ENCODE measurements at places on chromosomes 13 and 19.

DNA sequence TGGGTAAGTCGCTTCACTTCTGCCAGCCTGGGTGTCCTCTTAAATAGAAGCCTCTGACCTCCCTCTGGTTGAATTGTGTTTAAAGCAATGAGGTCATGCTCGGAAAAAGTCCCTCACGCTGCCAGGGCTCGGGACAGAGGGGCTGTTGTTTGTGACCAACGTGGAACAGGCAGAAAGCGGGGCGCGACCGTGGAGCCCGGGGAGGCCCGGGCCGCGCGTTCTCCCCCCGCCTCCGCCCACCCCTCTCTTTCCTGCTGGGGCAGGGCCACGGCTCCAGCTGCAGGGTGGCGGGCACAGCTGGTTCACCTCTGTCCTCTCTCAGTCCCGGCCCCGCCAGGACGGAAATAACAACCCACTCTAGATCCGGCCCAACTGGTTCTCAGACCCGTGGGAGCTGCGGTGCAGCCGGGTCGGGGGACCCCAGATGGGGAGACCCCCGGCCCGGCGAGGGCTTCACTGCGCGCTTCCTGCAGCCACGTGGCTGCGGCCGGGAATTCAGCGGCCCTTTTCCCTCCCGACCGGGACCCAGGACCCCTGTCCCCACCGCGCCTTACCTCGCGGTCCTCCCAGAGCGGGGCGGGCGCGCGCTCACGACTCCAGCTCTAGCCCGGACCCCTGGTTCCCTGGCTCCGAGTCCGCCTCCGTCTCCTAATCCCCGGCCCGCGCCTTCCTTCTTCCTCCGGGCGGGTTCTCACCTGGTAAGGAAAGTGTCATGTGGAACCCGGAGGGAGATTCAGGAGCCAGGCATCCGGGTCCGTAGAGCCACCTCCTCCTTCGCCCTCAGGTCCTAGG lies 1.9 kb downstream of the CDC42EP5 start:
- no peak for DNase-seq

- no peak for DNase-seq
Measured at GRCh38 chr19:35719402-35720162, 1.8 kb downstream of the KMT2B start.

DNA sequence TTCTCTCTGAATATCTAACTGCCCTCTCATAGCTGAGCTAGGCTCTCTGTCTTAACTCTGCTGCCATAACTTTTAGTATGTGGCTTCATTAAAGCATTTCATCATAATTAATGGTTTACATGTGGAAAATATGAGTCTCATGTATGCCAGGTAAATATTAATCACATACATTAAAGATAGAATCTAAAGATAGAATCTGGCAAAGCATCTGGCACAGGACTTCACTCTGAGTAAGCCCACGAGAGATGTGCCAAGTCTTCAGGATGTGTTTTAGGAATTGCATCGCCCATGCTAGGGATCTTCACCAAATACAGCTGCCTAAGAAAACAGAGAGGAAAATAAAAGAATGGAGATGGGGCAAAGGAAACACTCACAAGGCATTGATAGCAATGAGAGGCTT lies 285.8 kb downstream of the DIAPH3 start:
- no peak for DNase-seq

DNA sequence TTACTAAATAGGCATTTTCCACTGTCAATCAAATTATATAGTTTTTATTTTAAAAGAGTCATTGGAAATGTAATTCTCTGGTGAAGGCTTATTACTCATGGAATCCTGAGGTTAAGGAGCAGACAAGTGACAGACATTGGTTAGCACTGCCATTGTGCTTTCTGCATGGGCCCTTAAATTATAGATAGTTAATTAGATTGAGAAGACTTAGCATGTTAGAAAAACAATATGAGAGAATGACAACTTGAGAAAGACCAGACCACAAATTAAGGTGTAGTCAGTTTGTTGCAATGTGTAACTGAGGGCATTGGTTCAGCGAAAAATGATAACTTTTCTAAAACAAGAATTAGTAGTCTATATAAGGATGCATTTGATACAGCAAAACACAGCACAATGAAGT lies 195.5 kb downstream of the SLITRK6 start:
- DNase-seq, result no peak

GRCh38 chr13:52809310-52809769 lies 39.1 kb downstream of the PCDH8 start:
- DNase-seq, result peak; percentile 92

DNA sequence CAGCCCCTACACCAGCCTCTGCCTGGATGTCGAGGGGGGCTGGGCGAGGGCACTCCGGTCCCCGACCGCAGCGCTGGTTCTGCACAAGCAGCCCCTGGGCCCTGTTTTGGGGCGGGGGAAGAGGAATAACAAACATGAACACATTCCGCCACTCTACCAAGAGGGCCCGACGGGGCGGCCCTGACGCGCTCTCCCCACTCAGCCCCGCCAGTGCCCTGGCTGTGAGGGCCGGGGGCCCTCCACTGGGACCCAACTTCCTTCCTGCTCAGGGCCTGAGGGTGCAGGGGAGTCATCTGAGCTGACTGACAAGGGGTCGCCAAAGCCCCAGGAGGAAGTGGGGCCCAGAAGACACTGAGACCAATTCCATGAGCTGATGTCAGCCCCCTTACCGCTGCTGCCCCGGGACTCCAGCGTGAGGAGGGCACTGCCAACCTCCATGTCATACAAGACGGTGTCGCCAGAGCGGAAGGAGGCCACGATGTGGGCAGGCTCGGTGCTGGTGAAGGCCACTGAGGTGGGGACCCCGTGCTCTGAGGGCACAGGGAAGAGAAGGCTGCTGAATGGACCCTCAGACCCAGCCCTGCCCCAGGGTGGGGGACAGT lies 5.6 kb upstream of the PRKD2 start:
- peak; percentile 68 for DNase-seq

GRCh38 chr19:49589502-49589905 lies 1.5 kb upstream of the PRR12 start:
- peak; percentile 41 for DNase-seq

DNA sequence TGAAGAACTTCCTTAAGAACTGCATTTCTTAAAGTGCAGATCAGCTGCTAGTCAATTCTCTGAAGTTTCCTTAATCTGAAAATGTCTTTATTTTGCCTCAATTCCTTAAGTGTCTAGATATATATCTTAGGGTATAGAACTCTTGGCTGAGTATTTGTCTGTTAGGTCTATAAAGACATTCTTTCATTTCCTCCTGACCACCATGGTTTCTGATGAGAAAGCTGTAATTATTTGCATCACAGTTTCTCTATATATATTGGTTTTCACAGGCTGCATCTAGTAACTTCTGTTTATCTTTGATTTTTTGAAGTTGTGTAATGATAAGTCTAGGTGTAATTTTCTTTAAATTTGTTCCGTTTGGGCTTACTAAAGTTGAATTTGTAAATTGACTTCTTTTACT lies 15.2 kb downstream of the NDFIP2 start:
- DNase-seq, result no peak

- no peak for DNase-seq
Measured at GRCh38 chr13:34345258-34345965, 527.5 kb downstream of the RFC3 start.

DNA sequence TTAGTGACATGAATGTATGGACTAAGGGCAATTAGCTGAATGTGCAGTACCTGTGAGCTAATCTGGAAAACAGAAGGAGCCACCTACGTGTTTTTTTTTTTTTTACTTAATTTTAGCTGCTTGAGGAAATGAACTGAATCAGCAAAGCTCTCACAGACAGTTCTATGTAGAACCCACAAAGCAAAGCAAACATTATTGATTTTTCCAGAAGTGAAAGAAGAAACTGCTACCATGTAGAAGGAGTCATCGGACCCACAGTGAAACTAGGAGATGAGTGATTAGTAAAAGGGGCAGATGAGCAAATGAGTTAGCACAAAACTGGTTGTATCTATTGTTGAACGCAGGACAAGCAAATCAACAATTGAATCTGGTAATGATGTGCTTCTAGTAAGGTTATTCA lies 94.1 kb upstream of the SLC7A1 start:
- DNase-seq, result no peak

- DNase-seq, result no peak
Measured at GRCh38 chr19:39083983-39084731, at the start of gene ACP7. Gene ACP7 (plus strand): TSS chr19:39084368. CDS start chr19:39085270, 902 bp downstream.

DNA sequence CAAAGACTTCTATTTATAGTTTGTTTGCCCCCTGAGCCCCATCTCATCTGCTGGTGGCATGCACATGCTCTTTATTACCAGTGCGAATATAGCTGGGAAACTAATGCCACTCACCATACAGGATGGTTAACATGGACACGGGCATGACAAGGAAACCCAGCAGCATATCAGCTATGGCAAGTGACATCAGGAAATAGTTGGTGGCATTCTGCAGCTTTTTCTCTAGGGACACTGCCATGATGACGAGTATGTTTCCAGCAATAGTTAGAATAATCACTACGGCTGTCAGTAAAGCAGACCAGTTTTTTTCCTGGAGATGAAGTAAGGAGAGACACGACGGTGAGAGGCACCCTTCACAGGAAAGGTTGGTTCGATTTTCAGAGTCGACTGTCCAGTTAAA lies 1.5 kb downstream of the HTR2A start:
- DNase-seq, result no peak

GRCh38 chr19:55258476-55258827 lies 365 bp downstream of the PPP6R1 start:
- DNase-seq, result no peak

DNA sequence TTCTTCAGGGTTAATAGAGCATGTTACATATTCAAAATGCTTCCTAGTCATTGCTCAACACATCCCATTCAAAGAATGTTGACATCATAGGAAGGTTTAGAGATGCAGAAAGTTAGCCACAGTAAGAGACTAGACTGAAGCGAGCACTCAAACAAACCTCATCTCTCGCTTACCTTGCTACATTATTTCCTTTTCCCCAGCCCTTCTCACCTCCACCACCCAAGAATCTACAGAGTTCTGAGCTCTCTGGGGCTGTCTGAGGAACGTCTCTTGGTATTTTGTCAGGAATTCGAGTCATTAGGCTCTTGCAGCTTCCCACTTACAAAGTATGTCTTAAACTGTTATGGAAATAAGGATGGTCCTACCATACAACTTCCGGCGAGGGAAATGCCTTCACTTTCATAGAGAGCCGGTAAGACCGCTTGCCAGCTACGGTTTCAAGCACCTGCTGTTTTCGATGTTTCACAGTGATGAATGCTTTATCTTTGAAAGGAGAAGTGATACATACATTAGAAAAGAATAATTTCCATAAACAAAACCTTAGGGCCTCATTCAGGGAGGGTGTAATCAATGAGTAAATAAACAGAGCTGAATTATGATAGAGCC lies 65.1 kb downstream of the FLT1 start:
- DNase-seq, result no peak

DNA sequence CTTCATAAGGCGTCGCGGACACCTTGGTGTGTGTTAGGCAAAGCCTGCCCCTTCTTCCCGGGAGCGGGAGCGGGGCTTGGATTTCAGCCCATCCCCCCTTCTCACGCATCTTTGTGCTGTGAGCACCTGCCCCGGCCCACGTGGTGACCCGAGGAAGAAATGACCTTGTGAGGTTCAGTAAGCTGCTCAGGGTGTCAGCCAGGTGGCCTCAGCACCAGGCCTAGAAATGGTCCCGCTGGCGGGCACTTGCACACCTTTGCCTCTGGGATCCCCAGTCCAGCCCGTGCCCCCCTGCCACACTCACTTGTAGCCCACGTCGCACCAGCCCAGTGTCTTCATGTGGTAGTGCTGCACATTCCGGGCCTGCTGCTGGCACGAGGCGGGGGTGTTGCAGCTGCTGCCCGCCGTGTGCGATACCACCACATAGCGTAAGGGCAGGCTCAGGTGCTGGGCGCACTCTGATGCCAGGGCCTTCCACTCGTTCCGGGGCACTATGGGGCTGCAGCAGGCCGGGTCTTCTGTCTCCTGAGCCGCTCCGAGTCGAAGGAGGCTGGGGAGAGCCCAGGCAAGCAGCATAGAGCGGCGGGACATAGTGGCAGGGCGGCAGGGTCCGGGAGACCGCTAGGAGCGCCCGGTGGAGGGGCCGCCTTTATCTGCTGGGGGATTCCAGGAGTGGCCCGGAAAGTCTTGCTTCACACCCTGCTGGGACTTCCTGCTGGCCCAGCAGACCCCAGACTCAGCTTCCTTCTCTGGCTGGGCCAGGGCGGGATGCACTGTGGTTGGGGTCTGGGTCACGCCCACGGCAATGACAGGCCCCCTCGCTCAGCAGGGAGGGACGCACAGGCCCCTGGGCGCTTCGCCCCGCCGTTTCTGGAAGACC lies at the start of gene PGLYRP1:
TSS of gene PGLYRP1 (minus strand) at position 623 of the 880 bp plus-strand sequence. CDS start at position 591, 32 bp downstream.
- no peak for DNase-seq

GRCh38 chr19:18119013-18119716 lies 21.6 kb downstream of the MAST3 start:
- no peak for DNase-seq

DNA sequence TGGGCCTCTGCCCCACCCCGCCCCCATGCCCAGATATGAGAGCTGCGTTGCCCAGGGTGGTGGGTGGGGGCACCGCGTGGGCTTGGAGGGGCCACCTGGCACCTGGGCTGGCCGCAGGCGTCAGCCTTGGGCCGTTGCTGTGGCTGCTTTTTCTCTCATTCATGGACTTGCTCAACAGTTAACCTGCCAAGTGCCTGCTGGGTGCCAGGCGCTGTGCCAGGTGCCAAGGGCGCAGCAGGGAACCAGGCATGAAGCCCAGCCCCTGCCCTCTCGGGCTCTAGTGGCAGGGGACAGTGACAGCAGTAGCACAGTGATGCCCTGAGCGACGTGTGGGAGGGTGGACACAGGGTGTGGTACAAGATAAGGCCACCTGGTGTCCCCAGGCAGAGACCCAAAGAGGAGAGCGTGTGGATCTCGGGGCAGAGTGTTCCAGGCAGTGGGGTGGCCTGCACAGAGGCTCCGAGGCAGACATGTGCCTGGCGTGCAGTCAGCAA lies 28.1 kb downstream of the DHX34 start:
- no peak for DNase-seq

DNA sequence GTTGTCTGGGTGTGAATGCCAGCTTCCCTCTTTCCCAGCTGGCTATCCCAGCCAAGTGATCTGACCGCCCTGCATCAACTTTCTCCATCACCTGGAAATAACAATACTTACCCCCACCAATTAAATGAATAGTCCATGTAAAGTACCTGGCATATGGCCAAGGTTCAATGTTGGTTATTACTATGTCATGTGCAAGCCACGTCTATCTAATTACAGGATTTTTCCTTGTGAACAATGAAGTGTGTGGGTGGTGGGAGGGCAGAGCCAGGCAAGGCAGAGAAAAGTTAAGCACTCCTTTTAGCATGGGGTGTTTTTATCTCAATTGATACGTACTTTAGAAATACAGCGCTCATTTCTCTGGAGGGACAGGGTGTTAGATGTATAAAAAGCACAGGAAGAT lies 121.1 kb downstream of the NHLRC3 start:
- no peak for DNase-seq

DNA sequence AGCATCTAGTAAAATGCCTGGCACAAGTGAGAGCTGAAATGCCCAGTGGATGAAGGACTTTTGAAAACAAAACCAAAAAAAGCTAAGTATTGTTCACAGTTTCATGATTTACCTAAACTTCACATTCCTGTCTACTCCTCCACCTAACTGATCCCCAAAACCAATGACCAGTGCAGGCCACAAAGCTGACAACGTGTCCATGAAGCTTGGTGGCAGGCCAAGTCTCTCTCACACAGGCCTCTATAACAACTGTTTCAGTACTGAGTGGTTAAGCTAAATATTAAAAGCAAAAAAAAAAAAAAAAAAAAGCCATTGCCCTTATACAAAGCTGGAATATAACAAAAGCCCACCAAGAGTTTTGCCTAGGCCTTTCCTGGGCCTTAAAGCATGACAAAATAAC lies 36.4 kb downstream of the STK24 start:
- DNase-seq, result no peak

- DNase-seq, result no peak
Measured at GRCh38 chr19:30064348-30064699, 122.3 kb downstream of the URI1 start.
